ENCODE measurements at places on chromosomes 5 and 9. TPM values are rescaled to one million over a fixed set of nuclear protein-coding genes. Genes with fewer than 3 reads are reported as not detected.

- DNase-seq = no peak
Observed at GRCh38 chr9:14888875-14889274, 21.4 kb downstream of the FREM1 start.

ACOT12 gene
- not detected for total RNA-seq

PNPLA7 gene
- 0.26 TPM for total RNA-seq

DNA sequence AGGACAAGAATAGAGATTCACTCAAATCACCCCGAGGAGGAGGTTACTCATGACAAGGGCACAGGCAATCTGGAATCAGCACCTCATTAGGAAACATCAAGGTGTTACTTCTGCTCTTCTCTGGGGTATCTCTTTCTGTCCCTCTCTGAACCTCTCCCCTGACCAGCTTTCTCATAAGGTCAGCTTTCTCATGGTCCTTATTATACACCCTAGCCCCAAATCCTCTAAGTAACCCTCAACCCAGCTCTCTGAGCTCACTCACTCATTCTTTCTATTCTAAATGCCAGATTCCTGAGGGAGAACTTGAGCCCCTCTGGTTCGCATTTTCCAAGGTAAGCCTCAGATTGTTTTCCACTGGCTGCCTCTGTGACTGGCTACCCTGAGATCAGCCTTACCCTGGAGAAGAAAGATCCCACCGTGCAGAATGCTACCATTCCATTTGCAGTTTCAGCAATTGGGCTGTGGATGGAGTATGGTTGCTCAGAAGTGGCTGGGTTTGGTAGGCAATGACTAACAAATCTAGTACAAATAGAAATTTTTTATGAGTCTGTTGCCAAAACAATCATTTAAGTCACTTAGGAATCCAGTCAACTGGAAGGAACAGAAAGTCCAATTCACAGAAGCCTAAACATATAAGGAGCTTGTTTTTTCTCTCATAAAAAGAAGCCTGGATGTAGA lies 9.0 kb upstream of the TIMD4 start:
- DNase-seq = no peak

CNTLN gene
- 6.4 TPM for total RNA-seq

GRCh38 chr9:70205366-70206020 lies 53.3 kb upstream of the SMC5 start:
- no peak for DNase-seq

Data from NCI-H460 (cell line).